Activated CD4-positive, alpha-beta T cell treated with anti-CD3 and anti-CD28 coated beads, Interleukin-2, amount 50 U/mL, for 1 hour (primary cell): ENCODE measurements at places on chromosomes 2 and 18.

GRCh38 chr2:62101886-62102285 is 94.0 kb upstream of the B3GNT2 start:
- DNase-seq: no peak

GRCh38 chr18:69127873-69128500 is 272.7 kb upstream of the DOK6 start:
- DNase-seq: no peak

GRCh38 chr2:222760301-222760897 is 88.9 kb downstream of the MOGAT1 start:
- DNase-seq: no peak

DNA sequence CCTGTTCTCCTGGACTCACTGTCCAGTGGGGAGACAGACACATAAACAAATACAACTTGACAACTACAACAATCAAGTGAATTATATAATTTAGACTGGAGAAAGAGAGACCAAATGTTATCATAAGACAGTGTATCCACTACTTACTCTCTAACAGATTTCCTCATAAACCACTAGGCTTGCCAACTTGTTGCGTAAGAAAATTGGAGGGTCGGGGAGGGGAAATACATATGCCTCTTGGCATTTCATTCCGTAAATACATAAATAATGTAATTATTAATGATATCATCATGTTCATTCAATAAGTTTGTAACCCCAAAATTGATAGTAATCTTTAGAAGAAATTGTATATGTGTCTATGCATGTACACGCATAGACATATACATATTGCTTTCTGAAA is 14.9 kb downstream of the RAB6D start:
- DNase-seq: no peak

- no peak for DNase-seq
These were observed 39.5 kb downstream of the SDC1 start for GRCh38 chr2:20185176-20186022.

- DNase-seq: no peak
These were observed 517.7 kb upstream of the MYT1L start for GRCh38 chr2:2848621-2849333.

DNA sequence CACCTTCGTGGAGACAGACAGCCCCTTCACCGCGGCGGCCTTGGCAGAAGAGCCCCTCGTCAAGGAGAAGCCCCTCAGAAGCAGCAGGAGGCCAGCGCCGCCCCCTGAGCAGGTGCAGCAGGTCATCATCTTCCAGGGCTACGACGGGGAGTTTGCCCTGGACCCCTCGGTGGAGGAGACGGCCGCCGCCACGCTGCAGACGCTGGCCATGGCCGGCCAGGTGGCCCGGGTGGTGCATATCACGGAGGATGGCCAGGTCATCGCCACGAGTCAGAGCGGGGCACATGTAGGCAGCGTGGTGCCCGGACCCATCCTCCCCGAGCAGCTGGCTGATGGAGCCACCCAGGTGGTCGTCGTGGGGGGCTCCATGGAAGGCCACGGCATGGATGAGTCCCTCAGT is 145.7 kb downstream of the PTGR3 start:
- no peak for DNase-seq
